ENCODE measurements at places on chromosomes 3 and 15.

- no peak for DNase-seq
These were observed 149.4 kb downstream of the STAG1 start for GRCh38 chr3:136602818-136603217.

GRCh38 chr3:140117096-140117526 is 182.1 kb downstream of the CLSTN2 start:
- DNase-seq: peak; percentile 36

- no peak for DNase-seq
These were observed 2.5 kb downstream of the FOXL2NB start for GRCh38 chr3:138949445-138950005.

DNA sequence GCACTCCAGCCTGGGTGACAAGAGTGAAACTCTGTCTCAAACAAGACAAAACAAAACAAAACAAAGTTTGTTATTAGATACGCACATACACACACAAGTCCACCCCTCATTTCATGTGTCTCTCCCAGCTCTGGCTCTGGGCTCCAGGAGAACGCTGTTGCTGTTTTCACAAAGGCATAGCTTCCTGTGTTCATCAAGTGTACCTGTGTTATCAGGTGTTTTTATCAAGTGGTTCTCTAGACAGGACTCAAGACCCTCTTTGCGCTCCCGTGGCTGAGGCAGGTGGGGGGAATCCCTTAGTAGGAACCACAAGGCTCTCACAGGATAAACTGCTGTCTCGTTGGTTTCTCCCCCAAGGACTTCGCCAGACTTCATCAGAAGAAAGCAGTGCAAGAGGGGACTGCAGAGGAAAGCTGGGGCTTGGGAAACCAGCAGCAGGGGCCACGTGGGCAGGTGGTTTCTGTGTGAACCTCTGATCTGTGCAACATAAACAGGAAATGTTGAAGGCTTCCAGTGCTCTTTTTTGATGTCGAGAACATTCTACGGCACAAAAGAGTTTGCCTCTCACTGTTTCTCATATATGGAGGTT is 6.9 kb upstream of the PPP1R2 start:
- no peak for DNase-seq

DNA sequence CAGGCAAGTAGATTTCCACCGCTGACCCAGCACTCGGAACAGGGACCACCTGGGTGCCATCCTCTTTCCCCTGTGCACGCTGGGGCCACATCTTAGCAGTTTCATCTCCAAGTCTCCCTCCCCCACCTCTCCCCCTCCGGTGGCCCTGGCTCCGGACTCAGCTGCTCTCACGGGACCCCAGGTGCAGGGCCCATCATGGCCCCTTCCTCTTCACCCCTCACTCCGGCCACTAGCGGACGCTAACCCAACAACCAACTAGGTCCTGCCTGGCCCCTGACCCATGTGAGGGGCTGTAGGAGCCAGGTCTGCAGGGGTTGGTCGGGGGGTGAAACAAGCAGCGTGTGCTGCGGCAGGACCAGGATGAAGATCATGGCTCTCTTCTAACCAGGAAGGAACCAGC is 31.3 kb upstream of the IQSEC1 start:
- DNase-seq: no peak

GRCh38 chr3:112377568-112378071 is 44.7 kb downstream of the CD200 start:
- DNase-seq: no peak

GRCh38 chr3:72183489-72183888 is 398.5 kb upstream of the PROK2 start:
- no peak for DNase-seq

DNA sequence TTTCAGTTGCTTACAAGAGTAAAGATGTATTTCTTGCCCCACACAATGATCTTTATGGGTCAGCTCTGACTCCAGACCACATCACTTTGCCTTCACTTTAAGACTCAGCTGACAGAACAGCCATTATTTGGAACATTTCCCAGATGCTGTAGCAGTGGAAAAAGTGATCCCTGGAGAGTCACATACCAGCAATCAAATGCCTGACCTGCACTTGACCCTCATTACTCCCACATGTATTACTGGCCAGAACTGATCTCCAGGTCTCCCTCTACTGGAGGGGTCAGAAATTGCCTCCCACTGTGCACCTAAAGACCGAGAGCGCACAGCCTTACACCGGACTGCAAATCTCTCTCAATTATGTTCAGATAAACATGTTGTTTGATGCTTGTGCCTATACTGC is 88.6 kb upstream of the ZNF385D start:
- DNase-seq: peak; percentile 42
